Urinary bladder (tissue), 4 donors: ENCODE measurements at places on chromosomes 7 and 10.
A peak's percentile ranks its signal among the peaks of the same experiment; 100 is the strongest.

GRCh38 chr7:143237366-143237765, 15.5 kb downstream of the TAS2R40 start:
- DNase-seq = no peak

DNA sequence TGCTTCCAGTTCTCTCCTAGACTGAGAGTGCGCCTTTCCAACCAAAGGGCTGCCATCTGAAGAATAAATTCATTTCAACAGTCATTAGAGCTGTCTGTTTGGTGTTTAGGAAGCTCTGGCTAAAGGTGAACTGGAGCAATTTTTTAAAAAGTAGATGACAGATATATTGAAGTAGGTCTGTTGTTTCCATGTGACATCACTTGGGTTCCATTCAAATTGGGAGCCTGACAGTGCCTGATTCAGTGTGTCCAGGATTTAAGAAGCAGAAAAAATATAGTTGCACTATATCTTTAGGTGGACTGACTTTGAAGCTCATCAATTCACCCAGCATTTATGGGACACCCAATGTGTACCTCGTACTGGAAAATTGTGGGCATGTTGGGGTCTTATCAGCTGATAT, 367.7 kb downstream of the BBS9 start:
- no peak for DNase-seq

DNA sequence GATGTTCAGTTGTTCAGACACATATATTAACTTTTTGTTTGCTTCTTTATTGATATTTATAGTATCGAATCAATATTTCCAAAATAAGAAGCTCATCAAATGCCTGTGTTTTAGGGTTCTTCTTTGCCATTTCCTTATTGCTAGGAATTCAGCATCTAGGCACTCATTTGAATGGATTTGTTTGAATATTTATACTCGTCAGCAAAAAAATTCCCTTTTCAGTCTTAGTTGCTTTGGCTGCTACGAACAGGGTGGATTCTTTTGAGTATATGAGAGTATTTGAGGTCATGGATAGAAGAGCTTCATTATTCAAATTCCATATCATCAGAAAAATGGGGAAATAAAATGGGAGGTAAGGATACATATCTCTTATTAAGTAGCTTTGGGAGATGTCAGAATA, 706.9 kb downstream of the NRG3 start:
- no peak for DNase-seq

DNA sequence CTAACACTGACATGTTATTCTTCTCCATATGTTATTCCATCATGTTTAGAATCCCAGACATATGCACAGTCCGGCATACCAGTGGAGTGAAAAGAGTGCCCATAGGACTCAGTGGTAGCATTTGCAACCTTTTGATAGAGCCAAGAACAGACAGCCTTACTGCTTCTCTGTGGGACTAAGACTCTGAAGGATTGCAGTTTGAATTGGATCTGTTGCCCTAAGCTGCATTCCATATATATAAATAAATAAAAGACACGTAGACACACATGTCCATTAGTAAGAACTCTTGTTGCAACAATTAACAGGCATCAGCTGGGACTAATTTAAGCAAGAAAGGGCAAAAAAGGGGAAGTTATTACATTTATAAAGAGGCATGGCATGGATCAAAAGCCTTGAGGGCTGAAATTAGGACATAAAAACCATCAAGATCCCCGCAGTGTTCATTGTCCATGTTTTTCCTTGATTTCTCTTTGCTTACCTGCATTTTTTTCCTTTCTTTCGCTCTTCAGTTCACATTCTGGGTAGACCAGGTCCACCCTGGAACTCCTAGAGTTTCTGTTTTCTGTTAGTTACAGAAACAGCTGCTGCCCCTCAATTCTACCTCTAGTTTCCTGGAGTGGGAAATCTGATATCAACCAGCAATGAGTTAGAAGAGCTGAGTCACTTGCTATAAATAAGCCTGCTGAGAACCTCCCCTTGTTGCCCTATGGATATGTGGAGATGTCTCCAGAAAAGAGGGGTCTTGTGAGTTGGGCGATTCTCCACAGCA, 132.4 kb downstream of the SORCS1 start:
- no peak for DNase-seq

DNA sequence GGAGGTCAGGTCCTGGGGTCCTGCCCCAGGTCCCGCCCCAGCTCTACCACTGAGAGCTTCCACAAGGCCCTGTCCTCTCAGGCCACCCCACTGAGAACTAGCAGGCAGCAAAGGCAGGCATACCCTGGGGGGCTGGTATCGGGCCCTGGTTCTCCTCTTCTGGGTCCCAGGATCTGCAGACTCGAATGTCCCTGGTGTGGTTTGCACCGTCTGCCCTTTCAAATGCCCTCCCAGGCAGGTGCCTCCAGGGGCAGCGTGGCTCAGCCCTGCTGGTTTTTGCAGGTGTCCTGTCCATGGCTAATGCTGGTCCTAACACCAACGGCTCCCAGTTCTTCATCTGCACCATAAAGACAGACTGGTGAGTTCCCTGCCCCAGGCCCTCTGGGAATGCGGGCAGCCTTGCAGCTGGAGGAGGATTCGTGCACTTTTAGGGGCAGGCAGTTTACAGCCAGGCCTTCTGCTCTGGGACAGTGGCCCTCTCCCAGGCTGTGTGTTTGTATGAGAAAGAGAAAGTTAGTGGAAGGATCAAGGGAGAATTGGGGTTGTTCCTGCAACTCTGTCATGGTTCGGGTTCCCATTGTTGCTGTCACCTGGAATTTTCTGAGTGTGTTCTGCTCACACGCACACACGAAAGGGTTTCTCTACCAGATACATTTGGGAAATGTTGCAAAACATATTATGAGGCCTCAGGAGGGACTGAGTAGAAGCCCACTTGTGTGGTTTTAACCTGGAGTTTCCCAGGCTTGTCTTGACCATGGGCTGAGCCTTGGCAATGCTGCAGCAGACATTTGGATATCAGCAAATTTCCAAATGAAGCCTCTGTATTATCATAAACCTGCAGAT, 5.0 kb downstream of the PPIF start:
- DNase-seq = no peak

DNA sequence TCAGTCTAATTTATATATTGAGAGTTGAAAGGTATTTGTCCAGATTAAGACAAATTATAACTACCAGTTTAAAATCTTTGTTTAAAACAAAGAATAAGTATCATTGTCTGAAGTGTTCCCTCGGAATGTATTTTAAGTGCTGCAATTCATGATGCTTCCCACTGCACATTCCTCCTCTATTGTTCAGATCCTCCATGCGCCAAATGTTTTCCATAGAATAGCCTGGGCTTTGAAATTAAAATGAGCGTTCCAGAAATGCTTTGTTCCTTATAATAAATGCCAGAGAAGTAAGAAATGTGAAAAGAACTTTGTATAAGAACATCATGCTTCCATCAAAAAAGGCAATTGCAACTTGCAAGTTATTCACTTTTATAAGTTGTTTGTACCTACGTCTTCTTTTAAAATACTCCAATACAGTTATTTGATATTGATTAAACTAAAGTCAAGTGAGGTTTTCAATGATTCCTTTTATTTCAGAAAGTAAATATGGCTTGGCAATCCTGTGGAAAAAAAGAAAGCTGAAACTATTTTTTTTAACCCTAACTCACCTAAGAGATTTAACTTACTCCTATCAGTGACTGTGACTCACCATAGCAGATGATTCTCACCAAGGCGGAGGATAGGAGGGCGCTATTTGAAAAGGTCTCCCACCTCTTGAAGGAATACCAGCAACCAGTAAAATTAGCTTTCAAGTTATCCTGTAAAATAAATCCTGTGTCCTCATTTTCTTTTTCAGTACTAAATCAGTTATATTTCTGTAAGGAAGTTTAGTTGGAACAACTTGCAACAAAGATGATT, 85.8 kb downstream of the CTNNA3 start:
- no peak for DNase-seq

DNA sequence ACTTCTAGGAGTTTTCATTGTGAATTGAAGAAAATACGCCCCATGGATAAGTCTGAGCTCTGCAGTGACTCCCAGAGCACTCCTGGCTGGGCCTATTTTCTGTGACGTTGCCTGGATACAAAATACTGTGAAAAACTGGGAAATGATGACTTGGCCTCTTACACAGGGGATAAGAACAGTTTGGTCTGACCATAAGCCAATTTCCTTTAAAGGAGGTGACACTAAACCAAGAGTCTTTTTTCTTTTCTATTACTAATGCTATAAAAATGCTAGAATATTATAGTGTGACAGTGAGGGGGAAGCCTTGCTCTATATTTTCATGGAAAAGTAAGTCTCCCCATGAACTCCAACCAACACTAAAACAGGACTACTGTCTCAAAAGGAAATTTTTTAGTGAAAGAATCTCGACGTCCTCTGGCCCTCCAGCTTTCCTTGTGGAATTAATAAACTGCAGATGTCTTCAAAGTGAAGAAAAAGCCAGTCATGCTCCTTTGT, 45.5 kb downstream of the MYOF start:
- DNase-seq = peak; percentile 86
